ENCODE measurements at places on chromosomes 16 and 17.

- DNase-seq, result no peak
Measured at GRCh38 chr17:64411999-64412771, 21.5 kb upstream of the PECAM1 start.

DNA sequence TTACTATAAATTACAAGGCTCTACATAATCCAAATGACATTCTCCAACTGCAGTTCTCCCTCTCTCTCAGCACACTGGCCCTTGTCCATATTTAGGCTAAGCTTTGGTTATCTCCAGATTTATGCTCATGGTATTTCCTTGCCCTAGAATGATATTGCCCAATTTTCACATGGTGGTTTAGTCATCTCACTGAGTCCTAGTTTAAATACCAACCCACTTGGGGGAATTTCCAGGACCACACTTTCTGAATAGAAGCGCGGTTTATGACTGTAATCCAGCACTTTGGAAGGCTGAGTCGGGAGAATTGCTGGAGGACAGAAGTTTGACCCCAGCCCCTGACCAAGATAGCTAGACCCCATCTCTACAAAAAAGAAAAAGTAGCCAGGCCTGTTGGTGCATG is 280.1 kb upstream of the MON1B start:
- no peak for DNase-seq

DNA sequence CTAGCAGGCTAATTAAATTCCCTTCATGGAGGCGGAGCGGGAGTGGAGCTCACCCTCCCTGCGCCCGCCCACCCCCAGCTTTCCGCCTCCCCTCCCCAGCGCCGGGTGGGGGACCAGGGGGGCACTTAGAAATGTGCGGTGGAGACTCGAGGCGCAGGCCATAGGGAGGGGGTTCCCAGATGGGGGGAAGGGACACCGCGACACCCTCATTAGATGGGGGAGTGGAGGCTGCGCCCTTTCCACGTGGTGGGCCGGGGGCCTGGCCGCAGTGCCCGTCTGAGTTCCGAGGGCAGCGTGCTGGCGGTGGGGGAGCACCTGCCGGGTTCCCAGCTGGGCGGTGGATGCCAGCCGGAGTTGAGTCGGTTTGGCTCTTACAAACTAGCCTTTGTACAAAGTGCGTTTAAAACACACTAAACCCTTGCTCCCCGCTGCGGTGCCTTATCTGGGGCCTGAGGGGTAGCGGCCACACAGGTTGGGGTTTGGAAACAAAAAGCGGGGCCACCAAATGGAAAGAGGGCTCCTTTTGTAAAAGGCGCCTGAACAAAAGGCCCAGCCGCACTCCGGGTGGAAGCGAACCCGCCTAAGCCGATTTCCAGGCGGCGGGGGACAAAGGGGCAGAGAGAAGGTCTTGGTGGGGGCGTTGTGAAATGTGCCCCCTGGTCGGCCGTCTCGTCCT is 1.4 kb downstream of the GSE1 start:
- DNase-seq, result no peak

- DNase-seq, result no peak
Measured at GRCh38 chr16:55499951-55500529, 8.8 kb upstream of the LPCAT2 start.

DNA sequence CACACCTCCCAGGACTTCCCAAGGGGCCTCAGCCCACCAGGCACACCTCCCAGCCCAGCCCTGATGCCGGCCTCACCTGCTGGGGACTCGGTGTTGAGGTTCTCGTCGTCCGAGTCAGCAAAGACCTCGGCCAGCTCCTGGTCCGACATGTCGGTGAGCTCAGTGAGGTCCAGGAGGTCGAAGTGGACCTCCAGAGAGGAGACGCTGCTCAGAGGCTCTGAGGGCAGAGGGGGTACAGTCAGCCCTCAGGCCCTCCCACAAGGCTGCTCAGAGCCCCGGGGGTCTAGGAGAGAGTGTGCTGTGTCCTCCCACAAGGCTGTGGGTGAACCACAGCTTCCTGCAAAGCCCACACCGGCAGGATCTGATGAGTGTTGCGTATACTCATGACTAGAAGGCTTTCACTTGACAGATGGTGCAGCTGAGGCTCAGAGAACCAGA is 10.5 kb downstream of the DBNDD1 start:
- peak; percentile 61 for DNase-seq

DNA sequence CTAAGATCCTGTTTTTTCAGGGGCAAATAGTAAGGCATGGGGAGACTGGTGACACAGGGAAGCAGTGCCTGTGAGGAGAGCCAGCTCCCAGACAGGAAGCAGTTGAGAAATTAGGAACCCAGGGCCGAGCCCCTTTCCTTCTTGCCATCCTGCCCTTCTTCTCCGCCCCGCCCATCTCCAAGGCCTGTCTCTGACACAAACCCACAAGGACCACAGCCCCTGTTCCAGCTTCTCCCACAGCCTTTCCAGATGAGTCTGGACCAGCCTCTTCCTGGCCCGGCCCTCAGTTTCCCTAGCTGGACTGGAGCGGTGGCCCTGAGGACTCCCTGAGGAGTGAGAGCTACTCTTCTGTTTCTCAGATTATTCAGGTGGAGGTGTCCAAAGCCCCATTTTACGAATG is 9.9 kb downstream of the CCDC102A start:
- no peak for DNase-seq

DNA sequence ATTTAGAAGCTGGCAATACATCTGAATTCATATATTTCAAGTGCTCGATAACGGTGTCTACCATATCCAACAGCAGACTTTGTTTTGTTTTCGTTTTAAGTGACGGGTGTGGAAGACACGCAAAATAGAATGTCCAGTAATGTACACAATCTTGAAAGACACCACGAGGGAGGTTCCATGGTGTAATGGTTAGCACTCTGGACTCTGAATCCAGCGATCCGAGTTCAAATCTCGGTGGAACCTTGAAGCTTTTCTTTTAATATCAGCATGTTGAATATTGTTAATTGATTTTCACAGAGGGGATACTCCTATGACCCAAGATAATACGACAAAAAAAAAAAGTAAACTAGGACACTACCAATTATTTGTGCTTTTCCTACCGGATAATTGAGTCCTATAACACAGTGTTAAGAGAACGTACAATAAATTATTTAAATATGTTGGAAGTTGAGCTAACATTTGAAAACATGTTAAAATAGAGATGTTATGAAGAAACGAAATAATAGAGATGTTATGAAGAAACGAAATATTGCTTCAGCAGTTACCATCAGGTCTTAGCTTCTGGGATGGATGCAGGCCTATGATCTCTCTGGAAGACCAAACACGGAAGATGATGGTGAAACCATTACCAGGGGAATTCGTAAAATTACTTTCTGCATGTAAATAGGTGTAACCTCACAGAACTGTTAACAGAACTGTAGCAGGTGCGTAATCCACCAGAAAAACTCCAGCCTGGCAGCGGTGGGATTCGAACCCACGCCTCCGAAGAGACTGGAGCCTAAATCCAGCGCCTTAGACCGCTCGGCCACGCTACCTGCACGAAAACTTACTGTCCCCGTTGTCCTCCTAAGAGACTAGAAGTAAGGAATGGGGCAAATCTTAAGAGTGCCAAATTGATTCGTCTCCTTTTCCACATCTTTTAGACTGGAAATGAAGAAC is 1.5 kb upstream of the ALOXE3 start:
- peak; percentile 90 for DNase-seq

- DNase-seq, result no peak
Measured at GRCh38 chr16:21592191-21592590, 7.2 kb upstream of the METTL9 start.

GRCh38 chr16:64278196-64278595 is 843.7 kb downstream of the CDH11 start:
- no peak for DNase-seq

- no peak for DNase-seq
Measured at GRCh38 chr17:82349287-82349701, 9.8 kb upstream of the TEX19 start.

DNA sequence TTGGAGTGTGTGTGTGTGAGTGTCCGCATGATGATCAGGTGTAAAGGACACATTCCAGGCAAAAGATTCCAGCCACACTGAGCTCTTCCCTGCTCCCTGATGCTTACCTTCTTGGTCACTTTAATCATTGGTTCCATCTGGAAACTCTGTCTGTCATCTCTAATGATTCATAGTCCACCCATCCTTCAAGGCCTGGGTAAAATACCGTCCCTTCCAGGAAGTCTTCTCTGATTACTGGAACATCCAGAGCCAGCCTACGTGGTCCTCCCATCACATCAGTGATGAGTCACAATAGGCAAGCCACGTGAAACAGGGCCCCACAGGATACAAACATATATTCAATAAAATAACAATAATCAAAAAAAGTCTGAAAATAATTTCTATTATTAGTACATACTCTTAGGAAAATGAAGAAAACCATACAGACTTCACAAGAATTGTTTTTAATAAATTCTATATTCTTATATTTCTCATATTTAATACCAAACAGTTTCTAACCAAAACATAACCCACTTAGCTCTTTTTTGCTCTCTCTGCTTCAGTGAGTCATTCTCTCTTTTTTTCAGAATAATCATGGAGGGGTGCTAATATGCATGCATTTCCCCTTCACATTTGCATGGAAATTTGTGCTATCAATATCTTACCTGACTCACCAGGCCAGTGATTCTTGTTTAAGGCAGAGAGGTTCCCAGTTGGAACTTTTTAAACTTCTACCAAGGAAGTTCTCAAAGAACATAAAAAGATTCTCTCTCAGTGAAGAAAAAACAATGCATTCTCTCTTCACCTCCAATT is 263.2 kb downstream of the TOX3 start:
- DNase-seq, result no peak

- DNase-seq, result no peak
Measured at GRCh38 chr17:73533127-73533526, 111.1 kb downstream of the SDK2 start.

- no peak for DNase-seq
Measured at GRCh38 chr17:54426296-54426886, 474.3 kb upstream of the TOM1L1 start.

DNA sequence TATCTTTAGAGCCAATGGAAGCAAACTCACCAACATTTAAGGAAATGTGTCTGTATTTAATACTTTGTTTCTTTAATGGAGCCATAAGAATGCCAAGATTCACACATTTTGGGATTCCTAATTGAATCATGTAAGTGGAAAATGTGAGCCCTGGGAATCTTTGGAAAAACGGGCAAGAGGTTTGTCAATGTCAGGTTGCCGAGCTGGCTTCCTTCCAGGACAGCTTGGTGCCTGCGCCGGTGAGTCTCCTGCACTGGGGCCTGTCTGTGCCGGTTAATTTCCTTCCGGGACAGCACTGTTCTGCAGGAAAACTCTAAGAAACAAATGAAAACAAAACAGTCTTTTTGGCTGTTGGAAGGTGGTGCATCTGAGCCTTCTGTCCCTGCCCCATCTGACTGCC is 210.6 kb downstream of the HAPSTR1 start:
- DNase-seq, result no peak

GRCh38 chr16:4376126-4376892 is 4.7 kb downstream of the VASN start:
- DNase-seq, result no peak

GRCh38 chr17:80791758-80792284 is 199.8 kb upstream of the CHMP6 start:
- DNase-seq, result peak; percentile 63

DNA sequence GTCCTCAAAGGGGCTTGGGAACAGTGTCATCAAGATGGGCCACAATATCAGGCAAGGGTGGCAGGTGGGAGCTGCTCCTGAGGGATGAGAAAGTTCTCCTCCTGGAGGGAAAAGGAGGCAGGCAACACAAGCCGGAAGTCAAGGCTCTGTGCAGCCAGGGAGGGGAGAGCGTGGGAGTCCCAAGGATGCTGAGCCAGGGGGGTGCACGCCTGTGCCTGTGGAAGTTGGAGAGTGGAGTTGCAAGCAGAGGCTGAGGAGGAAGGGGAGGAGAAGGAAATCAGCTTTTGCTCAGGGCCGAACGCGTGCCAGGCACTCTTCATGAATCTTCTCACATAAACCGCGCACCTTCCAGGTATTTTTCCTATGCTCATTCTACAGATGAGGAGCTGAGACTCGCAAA is 7.4 kb upstream of the SLC13A2 start:
- DNase-seq, result no peak

DNA sequence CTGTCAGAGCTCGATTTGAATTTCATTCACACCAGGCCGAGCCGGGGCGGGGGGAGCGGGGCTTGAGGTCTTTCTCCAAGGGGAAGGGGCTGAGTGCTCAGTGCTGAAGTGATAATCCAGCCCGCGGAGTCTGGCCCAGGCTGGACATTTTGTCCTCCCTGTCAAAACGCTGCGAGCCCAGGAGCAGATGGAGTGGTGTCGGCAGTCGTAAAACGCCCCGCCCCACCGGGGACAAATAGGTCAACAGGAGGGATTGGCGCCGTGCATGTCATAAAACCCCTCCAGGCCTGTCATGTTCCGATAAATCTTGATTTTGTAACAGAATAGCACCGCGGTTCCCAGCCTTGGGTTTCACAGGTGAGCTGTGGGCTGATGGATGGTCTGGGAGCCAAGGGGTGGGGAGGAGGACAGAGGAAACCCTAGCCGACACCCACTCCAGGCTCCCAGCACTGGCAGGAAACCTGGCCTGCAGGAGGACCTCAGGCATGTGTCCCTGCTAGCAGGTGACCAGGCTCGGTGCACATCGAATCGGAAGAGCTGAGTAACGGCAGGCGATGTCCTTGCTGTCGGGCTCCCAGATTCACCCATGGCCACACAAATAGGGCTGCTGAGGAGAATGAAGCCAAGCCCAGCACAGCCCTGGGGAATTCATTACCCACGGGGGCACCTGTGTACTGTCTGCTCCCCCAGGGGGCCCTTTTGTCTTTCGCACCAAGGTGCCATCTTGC is 341.4 kb downstream of the FOXL1 start:
- no peak for DNase-seq

DNA sequence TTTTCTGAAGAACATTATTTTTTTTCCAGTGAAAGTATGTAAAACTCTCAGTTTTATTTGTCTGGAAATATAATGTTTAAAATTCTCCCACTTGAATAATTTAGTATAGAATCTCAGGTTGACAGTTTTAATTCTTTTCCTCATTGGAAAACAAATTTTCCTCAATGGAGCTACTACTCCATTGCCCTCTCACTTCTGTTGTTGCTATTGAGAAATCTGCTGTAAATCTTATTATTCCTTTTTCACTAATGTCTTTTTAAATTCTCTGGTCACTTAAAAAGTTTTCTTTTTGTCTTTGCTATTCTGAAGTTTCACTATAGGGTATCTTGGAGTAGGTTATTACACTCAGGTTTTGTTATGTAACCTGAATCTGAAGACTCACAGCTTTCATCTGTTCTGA is 216.1 kb upstream of the PMFBP1 start:
- no peak for DNase-seq

Data from CD4-positive, alpha-beta T cell treated with Interleukin-2 at 100 ng/mL for 4 hours (primary cell).